AG04449 (cell line): ENCODE measurements at places on chromosomes 5 and 9.

- DNase-seq: no peak
These were observed 268.6 kb downstream of the FER start for GRCh38 chr5:109016300-109016699.

GRCh38 chr9:101536938-101537337 is 3.3 kb downstream of the RNF20 start:
- DNase-seq: no peak

- no peak for DNase-seq
These were observed 167.2 kb upstream of the HMHB1 start for GRCh38 chr5:143644727-143645126.

DNA sequence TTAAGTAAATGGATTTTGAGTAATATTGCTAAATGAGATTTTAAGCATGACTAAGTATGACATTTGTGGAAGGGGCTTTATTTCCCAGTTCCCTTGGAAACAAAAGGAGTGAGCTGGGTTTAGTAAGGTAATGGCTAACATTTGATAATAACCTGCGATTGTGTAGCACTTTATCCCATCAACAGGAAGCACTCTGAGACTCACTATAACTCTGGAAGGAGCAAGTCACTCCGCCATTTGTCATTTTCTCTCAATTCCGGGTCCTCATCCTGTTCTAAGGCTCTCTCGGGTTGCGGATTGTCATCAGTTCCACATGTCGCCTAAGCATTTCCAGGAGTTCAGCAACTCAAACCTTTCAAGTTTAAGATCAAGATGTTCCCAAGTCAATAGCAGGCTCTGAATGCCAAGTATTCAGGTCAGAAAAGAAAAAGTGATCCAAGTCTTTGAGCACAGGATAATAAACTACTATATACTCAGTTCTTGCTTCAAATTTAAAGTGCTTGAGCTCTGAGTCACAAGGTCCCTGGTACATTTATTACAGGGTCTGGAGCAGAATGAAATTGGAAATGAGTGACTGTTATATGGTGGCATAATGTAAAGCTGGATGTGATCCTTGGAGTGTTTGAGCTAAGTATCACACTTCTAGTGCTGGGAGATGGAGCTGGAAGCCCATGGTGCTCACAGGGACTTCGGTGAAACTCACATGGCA is 39.3 kb downstream of the CAPSL start:
- DNase-seq: no peak

DNA sequence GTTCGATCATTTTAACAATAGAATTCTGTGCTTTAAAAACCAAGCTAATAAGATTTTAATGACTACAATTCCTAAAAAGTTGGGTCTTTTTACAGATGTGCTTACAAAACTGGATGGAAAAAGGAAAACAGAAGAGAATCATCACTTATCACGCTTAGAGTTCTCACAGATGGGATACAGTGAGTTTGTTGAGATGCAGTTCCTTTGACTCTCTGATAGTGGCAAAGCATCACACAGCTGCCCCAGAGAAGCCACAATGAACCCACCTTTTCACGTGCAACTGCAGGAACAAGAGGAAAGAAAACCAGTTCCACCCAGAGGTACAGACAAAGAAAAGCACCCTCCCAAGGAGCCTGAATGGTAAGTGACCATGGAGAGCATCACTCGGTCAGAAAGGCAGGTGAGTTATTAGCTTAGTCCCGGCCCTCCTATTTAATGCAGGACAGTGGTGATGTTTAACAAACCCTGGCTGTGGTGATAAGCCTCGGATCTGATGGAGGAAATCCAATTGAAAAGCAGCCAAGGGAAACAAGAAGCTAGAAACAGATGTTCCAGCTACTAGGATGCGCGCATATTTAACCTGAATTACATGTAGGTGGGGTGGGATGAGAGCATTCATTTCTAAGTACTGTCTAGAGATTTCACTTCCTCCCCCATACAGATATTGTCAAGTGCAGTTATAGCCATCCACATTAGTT is 167.7 kb downstream of the TARS1 start:
- no peak for DNase-seq

DNA sequence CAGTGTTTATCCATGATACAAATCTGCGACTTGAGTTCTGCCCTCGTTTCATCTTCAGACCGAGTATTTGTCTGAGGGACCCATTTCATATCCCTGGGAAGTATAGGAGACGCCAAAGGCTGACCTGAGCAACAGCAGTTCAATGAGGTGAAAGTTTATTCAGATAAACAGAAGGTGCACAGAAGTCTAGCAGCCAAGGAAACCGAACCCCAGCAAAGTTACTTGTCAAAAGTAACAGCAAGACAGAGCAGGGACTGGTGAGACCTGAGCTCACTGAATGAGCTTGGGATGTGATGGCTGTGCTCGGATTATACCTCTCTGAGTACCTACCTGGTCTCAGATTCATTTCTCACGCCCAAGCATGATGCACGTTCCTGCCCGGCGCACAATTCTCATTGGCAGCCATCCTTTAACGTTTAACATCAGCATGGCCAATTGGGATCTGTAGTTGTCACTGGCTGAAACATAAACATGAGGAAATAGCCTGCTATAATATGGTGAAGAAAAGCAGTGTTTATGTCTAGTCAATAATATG is 599 bp downstream of the LYRM7 start:
- no peak for DNase-seq

GRCh38 chr5:6527749-6528455 is 79.2 kb downstream of the UBE2QL1 start:
- DNase-seq: no peak

DNA sequence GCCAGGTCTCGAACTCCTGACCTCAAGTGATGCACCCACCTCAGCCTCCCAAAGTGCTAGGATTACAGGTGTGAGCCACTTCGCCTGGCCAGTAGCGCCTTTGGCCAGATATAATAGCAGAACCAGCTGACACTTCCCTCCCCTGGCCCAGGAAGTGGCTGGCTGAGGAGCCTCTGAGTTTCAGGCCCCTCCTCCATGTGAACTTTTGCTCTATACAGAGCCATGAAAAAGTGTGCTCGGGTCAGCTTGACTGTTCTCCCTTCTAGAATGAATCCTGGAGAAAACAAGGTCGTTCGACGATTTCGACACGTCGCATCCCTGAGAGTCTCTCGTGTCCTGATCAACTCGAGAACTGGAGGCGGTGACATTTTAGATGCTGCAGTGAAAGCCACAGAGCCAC is 8.6 kb upstream of the ZDHHC12 start:
- no peak for DNase-seq

- DNase-seq: no peak
These were observed 8.3 kb upstream of the ARHGEF28 start for GRCh38 chr5:73617510-73618279.

GRCh38 chr9:137055385-137056364 is 1.8 kb upstream of the ENTPD2 start:
- DNase-seq: no peak

GRCh38 chr5:18380729-18381362 is 746.6 kb downstream of the TAF11L14 start:
- no peak for DNase-seq

- no peak for DNase-seq
These were observed 16.5 kb downstream of the MRPL36 start for GRCh38 chr5:1783216-1783554.
